ENCODE measurements at places on chromosomes 1 and 21.
A peak's percentile ranks its signal among the peaks of the same experiment; 100 is the strongest.

DNA sequence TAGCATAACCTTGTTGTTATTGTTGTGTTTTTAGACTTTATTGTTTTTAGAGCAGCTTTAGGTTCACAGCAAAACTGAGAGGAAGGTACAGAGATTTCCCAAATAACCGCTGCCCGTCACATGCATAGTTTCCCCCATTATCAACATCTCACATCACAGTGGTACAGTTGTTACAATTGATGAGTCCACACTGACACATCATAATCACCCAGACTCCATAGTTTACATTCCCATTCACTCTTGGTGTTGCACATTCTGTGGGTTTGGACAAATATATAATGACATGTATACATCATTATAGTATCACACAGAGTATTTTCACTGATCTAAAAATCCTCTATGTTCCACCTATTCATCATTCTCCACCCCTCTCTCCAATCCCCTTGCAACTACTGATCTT, 25.9 kb upstream of the TOR3A start:
- DNase-seq = no peak

- no peak for DNase-seq
Measured at GRCh38 chr1:213868482-213868881, 119.3 kb upstream of the PROX1 start.

GRCh38 chr1:87334351-87335174, 5.9 kb downstream of the LMO4 start:
- no peak for DNase-seq

- DNase-seq = no peak
Measured at GRCh38 chr1:110719908-110720307, 45.2 kb upstream of the KCNA3 start.

DNA sequence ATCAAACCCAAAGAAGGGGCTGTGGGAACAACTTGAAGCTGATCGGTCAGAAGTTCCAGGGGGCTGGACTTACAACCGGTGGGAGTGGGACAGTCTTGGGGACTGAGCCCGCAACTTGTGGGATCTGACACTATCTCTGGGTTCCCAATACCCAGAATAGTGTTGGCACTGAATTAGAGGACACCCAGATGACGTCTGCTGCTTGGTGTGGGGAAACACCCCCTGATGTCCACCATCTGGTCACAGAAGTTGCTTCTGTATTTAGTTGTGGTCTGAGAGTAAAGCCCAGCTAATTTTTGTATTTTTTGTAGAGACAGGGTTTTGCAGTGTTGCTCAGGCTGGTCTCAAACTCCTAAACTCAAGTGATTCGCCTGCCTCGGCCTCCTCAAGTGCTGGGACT, 28.8 kb downstream of the SERBP1 start:
- no peak for DNase-seq

GRCh38 chr1:29631361-29631760, 395.0 kb downstream of the PTPRU start:
- DNase-seq = no peak

DNA sequence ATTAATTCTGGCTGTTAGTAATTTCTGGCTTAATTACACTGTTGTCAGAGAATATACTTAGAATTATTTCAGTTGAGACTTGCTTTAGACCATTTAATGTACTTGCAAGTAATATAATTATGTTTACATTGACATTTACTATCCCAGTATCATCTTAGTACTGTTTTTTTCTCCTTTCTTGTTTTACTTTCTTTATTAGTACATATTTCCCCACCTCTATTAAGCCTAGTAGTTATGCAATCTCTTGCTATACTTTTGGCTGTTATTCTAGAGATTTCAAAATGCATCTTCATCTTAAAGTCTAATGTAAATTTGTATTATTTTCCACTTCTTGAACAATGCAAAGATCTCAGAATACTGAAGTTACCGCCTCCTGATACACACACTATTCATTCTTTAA, 24.4 kb downstream of the BRWD1 start:
- DNase-seq = no peak

DNA sequence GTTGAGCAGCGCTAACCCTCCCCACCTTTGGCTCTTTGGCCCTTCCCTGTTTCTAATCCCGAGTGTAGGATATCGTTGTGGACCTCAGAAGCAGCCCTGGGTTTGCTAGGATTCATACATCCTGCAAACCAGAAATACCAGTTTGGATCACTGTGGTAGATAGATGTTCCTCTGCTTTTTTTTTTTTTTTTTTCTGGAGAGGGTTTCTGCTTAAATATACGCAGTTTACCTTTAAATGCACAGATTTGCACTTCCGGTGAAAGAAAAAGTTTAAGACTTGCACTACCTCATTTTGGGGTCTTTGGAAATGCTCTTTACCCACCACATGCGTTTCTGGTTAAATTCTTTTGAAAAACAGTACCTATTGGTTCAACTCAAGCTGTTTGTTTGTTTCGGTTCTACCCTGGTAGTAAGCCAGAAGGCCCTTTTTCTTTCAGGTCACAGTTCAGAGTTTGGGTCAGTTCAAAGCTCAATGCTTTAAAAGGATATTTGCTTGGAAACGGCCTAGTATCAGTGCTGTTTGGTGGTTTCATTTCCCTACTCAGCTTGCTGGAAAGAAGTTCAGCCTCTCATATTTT, 908 bp downstream of the DDI2 start:
- no peak for DNase-seq

- DNase-seq = no peak
Measured at GRCh38 chr1:151920149-151920548, 10.8 kb upstream of the THEM4 start.

- no peak for DNase-seq
Measured at GRCh38 chr21:32545948-32546441, 39.3 kb downstream of the TCP10L start.

GRCh38 chr1:154955039-154955717, 721 bp downstream of the PBXIP1 start:
- peak; percentile 68 for DNase-seq

- DNase-seq = no peak
Measured at GRCh38 chr21:38467911-38468310, 30.4 kb downstream of the ERG start.

GRCh38 chr1:240909701-240910457, 297.9 kb upstream of the GREM2 start:
- DNase-seq = no peak

DNA sequence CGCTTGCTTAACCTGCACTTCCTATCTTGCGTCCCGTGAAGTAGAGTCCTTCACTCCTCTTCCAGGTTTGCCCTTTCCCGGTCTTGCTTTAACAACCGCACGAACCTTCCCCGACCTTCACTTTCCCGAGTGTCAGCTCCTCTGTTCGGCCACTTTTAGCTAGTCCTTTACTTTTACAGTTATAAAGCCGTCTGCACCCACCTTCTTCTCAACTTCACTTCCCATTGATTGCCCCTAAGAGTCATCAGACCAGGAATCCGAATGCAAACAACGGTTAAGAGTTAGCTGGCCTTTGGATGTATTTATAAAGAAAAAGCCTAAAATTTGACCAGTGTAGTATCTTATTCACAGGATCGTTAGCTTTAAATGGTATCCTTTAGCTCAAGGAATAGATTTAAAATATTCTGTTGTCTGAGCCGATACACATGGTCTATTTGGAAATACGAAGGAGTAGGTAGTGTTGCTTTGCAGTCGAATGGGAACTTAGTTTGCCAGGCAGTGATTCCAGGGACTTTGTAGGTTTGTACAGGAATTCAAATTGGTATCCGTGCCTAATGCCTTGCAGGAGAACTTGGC, 1.4 kb downstream of the PPP2R5A start:
- DNase-seq = no peak

DNA sequence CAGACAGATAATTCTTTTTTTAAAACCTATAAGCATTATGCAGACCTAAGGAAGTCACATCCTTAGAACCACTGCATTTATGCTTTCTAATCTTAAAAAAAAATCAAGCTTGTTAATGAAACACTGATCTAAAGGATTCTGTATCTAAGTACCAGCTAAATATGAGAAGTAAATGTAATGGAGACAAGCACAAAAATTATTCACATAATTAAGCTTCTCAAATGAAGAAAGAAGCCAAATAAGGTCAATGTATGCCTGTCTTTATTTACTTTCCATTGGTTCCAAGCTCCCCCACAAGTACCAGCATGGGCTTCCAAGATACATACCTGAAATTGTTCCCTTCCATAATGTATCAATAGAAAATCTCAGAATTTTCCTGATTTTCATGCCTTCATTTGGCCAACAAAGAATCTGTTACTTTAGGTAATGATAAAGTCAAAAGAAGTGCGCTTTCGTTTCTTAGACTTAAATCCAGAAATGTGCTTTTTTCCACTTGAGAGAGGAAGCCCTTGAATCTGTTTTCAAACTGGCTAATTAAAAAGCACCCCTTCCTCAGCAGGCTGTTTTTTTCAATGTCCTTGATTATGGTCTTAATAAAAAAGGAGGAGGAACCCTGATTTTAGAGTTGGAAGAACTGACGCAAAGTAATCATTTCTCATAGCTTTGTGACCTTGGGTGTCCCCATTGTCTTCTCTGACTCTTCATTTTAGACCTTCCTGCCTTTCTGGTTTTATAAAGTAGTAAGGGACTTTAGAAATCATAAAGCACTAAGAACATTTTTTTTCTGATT, 3.8 kb downstream of the RGS2 start:
- DNase-seq = no peak

GRCh38 chr1:233409540-233409939, 82.0 kb downstream of the MAP3K21 start:
- DNase-seq = no peak

GRCh38 chr1:217605390-217605789, 25.5 kb downstream of the GPATCH2 start:
- no peak for DNase-seq

All from stimulated activated CD4-positive, alpha-beta T cell treated with anti-CD3 and anti-CD28 coated beads, Interleukin-12 subunit alpha, Interleukin-12 subunit beta, amount 100 ng/mL, for 24 hours (primary cell).